CMK (cell line): ENCODE measurements at places on chromosomes 2 and 18.

GRCh38 chr2:138779406-138779780 is 797 bp downstream of the NXPH2 start:
- DNase-seq, result no peak

GRCh38 chr18:62412231-62412979 is 87.3 kb downstream of the TNFRSF11A start:
- DNase-seq, result no peak

- no peak for DNase-seq
Observed at GRCh38 chr18:43312891-43313290, 35.6 kb upstream of the SYT4 start.

GRCh38 chr18:36328916-36329315 is 31.4 kb downstream of the FHOD3 start:
- DNase-seq, result no peak

- DNase-seq, result no peak
Observed at GRCh38 chr2:185978634-185979407, 240.2 kb downstream of the FSIP2 start.

- DNase-seq, result no peak
Observed at GRCh38 chr2:163593982-163594381, 141.8 kb downstream of the FIGN start.

GRCh38 chr2:214139630-214140284 is 271.1 kb upstream of the VWC2L start:
- DNase-seq, result no peak
